ENCODE measurements at places on chromosomes 7 and 10.
A peak's percentile ranks its signal among the peaks of the same experiment; 100 is the strongest.

GRCh38 chr7:12647364-12648219, 39.8 kb upstream of the ARL4A start:
- no peak for DNase-seq

- no peak for DNase-seq
Measured at GRCh38 chr10:122853665-122854313, 8.1 kb upstream of the CUZD1 start.

- no peak for DNase-seq
Measured at GRCh38 chr10:33087922-33088321, 129.9 kb upstream of the ITGB1 start.

DNA sequence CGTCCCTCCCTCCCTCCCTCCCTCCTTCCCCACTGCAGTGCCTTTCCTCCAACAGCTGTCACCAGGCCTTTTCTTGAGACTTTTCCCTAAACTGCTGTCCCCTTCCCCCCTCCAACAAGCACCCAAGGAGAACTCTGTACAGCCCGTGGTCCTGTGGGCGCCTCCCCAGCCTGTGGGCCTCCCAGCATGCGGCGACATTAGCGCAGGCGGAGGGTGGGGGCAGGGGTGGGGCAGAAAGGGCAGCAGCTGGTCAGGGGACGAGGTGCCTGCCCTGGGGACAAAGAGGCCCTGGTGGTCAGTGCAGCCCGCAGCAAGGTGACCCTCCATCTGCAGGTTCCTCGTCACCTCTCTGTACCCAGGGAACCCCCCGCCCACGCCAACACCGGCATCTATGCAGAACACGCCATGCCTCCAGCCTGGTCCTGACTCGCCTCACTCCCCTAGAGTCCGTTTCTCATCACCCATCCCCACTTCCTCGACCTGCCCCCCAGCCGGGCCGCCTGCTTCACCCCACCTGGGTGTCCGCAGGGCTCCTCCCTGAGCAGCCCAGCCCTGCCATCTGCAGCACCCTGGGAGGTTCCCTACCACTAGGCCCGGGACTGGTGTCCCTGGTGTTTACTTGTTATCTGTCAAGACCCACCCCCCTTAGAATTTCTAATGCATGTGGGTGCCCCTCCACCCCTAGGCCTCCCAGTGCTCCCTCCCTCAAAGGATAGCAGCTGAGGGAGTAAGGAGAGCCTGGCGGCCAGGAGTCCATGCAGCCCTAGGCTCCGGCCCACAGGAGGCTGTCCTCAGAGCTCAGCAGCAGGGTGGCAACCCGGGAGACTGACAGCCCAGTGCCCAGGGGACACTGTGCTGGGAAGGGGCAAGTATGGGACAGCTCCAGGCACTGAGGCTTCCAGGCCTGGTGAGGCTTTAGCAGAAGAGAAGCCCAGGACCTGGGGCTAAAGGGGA, 147.8 kb downstream of the ARHGAP22 start:
- no peak for DNase-seq

- DNase-seq, result no peak
Measured at GRCh38 chr7:90432752-90433151, 29.5 kb downstream of the CLDN12 start.

DNA sequence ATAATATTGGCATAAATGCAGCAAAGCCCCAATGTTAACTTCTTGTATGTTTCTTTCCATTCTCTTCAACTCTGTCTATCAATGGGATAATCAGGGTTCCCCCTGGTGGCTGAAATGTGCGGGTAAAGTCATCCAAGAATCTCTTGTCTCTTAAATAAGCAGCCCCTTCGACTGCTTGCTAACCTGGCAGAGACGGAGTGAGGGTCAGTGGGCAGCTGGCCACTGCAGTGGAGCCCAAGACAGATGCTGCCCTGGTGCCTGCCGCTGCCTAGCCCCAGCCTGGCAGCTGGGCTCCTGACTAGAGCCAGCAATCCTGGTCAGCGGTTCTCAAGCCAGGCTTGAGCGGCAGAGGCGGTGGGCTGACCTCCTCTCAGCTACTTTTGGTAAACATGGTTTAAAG, 248.9 kb downstream of the COBL start:
- DNase-seq, result peak; percentile 19

DNA sequence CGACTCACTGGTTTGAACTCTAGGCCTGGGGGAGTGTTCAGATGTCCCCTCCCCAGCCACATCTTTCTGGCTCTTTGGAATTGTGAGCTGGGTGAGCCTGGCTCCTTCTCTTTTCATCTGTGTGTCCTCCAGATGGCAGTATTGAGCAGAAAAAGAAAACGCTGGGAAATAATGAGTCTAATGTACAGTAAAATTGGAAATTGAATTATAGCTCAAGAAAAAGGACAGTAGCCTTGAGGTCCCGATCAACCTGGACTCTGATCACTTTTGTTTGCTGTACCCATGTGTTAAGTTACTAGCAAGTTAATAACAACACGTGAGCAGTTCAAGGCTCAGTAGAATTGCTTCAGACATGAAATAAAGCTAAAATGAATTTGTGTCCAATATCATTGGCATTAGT, 77.9 kb downstream of the SNX10 start:
- DNase-seq, result no peak
